NCI-H526 (cell line): ENCODE measurements at places on chromosomes 16 and 17.

DNA sequence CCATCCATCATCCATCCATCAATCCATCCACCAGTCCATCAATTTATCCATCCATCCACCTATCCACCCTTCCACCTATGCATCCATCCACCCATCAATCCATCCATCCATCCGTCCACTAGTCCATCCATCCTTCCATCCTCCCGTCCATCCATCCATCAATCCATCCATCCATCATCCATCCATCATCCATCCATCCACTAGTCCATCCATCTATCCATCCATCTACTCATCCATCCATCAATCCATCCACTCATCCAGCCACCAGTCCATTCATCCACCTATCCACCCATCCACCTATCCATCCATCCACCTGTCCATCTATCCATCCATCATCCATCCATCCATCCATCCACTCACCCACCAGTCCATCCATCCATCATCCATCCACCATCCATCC, 39.9 kb upstream of the SSTR5 start:
- no peak for DNase-seq

DNA sequence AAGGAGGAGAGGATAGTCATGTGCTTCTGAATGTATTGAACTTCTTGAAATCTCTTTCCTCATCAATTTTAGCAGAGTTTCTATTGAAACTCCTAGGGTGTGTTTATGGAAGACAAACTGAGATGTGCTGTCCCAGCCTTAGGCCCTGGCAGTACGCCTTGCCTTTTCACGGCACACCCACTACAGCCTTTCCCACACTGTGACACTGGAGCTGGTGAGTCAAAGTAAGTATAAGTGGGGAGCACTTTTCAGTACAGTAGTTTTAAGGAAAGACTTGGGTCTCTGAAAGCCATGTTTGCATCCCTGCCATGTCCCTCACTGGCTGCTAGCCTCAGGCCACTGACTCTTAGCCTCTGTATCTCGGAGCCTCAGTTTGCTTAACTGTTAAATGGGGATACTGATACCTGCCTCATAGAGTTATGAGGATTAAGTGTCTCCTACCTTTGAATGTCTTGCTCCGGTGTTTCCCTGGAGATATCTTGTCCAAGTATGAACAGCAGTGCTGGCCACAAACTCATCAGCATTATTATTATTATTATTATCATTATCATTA, 144.7 kb upstream of the CRHR1 start:
- no peak for DNase-seq

- peak; percentile 13 for DNase-seq
These were observed 1.1 kb upstream of the PRPSAP1 start for GRCh38 chr17:76354747-76355310.

GRCh38 chr16:82911925-82912324, 285.2 kb downstream of the CDH13 start:
- DNase-seq = no peak

DNA sequence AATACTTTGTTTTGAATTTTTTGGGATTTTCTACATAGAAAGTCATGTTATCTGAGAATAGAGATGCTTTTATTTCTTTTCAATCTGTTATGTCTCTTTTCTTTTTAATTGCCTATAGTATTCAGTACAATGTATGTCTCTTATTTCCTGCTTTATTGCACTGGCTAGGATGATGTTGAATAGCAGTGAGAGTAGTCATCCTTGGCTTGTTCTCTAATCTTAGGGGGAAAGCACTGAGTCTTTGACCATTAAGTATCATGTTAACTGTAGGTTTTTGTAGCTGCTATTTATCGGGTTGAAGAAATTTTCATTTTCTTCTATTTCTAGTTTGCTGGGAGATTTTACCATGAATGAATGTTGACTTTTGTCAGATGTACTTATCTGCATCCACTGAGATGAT, 10.0 kb upstream of the ABCA3 start:
- DNase-seq = no peak

- DNase-seq = no peak
These were observed 2.4 kb upstream of the CACNA1H start for GRCh38 chr16:1150511-1150982.

GRCh38 chr17:60036796-60037677, 41.7 kb downstream of the HEATR6 start:
- peak; percentile 70 for DNase-seq

DNA sequence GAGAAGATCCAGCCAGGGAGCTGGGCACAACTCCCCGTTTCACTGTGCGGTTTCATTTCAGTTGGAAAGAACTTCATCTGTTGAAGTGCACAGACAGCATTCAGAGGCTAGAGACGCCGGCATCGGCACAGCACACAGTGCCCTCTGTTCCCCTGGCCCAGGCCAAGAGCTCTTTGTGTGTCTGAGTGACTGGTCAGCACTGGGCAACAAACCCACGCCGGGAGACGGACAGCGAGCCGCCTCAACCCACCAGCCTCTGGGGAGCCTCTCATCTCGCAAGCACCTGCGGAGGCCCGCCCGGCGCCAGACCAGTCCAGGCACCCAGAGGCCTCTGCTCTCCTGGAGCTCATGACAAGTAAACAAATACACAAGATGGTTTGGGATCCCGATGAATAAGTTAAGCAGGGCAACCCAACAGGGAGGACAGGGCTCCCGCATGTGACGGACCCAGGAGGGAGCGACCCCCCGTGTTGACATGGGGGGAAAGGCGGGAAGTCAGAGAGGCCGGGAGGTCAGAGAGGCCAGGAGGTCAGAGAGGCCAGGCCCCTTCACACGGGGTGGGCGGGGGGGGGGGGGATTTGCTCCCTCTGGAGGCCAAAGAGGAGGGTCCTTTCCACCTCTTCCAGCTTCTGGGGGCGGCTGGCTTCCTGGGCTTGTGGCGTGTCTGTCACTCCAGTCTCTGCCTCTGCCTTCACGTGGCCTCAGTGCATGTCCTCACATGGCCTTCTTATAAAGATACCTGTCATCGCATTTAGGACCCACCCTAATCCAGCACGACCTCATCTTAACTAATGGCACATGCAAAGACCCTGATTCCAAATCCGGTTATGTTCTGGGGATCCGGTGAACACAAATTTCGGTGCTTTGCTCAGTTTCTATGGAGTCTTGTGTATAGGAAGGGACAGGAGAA, 25.8 kb upstream of the KLHDC4 start:
- no peak for DNase-seq

GRCh38 chr16:89902980-89903379, 15.7 kb upstream of the MC1R start:
- DNase-seq = no peak

GRCh38 chr17:8126491-8127066, 2.7 kb upstream of the HES7 start:
- peak; percentile 65 for DNase-seq

GRCh38 chr17:33342025-33342424, 48.9 kb upstream of the ASIC2 start:
- no peak for DNase-seq

DNA sequence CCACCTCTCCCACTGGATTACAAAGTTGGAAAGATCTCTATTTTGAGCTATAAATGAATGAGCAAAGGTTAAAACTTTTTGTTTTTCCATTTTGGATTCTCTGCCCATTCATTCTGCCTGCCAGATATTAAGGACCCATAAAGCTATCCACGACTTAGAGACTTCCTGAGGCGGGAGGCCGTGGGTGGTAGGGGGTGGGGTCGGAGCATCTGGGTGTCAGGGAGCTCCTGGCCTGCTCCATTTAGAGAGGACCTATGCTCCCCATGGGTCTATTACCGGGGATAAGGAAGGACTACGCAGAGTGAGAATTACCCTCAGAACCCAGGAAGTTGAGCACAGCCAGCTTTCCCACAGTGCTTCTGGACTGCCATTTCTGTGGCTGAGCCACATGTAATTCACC, 45.8 kb downstream of the MARF1 start:
- DNase-seq = no peak

DNA sequence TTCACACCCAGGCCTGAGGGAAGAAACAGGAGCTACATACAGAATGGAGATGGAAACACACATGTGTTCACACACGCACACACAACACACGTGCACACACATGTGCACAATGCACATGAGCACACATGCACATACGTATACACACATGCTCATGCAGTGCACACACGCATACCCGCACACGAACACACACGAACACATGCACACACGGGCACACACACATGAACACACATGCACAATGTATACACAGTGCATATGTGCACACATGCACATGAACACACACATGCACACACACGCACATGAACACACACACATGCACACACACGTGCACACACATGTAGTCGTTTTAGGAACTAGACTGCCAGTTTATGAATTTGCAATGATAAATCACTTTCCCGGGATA, 49.3 kb upstream of the CDR2 start:
- no peak for DNase-seq

DNA sequence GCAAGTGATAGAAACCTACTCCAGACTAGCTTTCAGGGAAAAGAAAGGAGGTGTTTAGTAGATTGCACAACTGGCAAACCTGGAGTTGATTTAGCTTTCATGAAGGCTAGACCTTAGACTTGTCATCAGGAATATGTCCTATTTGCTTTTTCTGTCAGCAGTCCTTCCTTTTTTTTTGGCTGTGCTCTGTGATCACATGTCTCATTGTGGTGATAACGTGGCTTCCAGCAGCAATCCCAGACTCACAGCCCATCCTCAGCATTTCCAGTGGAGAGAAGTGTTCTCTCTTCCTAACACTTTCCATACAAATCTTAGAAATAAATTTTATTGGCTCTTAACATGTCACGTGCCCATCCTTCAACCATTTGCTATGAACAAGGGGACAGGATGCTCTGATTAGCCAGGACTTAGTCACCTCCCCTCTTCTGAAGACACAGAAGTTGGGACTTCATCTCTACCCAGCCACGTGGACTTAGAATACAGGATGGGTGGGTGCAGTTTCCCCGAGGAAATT, 74.7 kb downstream of the CDH13 start:
- no peak for DNase-seq

GRCh38 chr17:31541559-31541958, 150.1 kb downstream of the RAB11FIP4 start:
- peak; percentile 44 for DNase-seq

DNA sequence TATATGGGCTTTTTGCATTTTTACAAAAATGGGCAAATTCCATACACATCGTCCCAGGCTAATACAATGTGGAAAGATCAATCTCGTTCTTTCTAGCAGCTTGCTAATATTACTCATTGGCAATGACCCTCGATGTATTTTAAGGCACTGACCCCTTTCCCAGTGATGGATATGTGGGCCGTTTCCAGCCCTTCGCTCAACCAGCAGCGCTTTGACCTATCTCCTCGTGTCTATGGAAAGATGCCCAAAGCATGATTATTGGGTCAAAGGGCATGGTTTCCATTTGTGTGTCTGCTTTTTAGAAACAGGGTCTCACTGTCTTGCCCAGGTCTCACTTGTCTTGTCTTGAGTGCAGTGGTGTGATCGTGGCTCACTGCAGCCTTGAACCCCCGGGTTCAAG, 273.8 kb downstream of the MRTFB start:
- no peak for DNase-seq

GRCh38 chr17:16909472-16910246, 62.3 kb downstream of the TNFRSF13B start:
- no peak for DNase-seq

GRCh38 chr17:75635610-75636202, 2.5 kb downstream of the SMIM5 start:
- DNase-seq = no peak

DNA sequence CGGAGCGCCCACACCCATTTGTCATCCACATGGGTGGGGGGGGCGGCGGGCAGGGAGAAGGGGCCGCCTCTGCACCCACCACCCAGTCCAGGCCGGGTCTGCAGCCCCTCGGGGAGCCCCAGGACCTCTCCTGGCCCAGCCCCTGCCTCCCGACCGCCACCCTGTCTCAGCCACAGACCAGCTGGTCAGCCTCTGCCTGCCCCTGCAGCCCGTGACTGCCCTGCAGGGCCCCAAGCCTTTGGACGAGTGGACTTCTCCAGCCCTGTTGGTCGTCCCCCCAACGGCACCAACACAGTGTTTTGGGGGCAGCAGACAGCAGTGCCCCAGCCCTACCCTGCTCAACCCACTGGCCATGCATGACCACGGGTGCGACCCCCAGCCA, 1.2 kb downstream of the PRR35 start:
- no peak for DNase-seq

DNA sequence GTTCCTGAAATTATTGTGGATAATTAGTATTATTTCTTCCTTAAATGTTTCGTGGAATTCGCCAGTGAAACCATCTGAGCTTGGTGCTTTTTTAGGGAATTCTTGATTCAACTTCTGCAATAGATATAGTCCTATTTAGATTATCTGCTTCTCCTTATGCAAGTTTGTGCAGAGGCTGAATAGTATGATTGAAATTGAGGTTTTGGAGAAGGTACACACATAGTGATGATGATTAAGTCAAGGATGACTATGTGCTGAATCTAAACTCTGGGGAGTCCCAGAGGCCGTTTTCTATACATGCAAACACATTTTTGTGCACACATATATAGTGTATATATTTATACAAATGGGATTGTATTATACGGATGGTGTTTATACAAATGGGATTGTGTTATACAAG, 5.2 kb upstream of the MYH4 start:
- no peak for DNase-seq

DNA sequence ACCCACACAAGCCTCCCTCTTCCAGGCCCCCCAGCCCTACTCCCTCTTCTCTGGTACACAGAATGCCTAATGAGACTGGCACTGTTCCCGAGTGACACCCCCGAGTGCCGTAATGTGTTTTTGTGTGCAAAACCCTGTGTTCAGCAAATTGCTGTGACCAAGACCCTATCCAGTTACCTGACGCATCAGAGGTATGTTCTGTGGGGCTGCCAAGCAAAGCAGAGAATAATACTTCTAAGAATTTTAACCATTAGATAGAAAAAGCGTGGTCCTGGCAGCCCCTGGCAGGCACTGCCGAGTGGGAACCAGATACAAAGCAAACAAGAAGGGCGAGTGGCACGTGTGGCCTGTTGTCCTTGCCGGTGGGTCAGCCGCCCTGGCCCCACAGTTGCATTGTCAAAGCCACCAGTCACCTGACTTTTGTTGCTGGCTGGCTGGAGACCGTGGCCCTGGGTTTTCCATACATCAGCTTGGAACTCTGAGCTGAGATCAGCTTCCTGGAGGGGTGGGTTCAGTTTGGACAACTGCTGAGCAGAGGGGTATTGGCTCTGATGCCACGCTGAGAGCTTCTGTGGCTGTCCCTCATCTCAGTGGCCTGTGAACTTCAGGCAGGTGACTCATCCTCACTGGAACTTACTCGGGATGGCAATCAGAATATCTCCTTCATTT, 69.1 kb upstream of the BRD7 start:
- DNase-seq = no peak

DNA sequence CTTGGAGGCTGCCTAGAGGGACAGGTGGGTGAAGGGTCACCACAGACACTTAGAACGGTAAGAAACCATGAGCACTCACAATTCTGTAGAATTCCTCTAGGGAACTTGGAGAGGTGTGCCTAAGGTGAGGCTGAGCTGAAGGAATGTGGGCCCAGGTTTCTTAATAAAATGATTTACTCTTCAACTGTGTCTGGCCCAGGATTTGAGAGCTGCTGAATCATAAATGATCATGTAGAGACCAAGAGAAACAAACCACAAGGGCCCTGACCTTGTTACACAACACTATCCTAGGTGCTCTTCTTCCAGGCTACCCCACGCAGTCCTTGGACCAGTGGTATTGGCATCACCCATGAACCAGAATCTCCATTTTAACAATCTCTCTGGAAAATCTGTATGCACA, 27.7 kb downstream of the ZNF18 start:
- no peak for DNase-seq

- no peak for DNase-seq
These were observed 8.5 kb downstream of the TBKBP1 start for GRCh38 chr17:47702391-47702995.
